ENCODE measurements at places on chromosomes 13 and 19. TPM values are rescaled to one million over a fixed set of nuclear protein-coding genes. Genes with fewer than 3 reads are reported as not detected.
A peak's percentile ranks its signal among the peaks of the same experiment; 100 is the strongest.

Gene HTR2A
- total RNA-seq: not detected

Gene KASH5
- total RNA-seq: 0.96 TPM

Gene ZNF878
- 1.1 TPM for total RNA-seq

Gene KIR2DL4
- total RNA-seq: not detected

Gene GNA15
- total RNA-seq: 64.9 TPM

Gene PRTN3
- total RNA-seq: not detected

Gene WDR87
- not detected for total RNA-seq

Gene TUBB4A
- 4.8 TPM for total RNA-seq

Gene TTYH1
- total RNA-seq: 0.19 TPM

Gene KLC3
- 0.11 TPM for total RNA-seq

Gene OVOL3
- total RNA-seq: not detected

GRCh38 chr13:22240716-22241115 is 569.8 kb downstream of the FGF9 start:
- no peak overlapping the region for H3K4me3 ChIP-seq
- H3K36me3 ChIP-seq: no peaks in the 10 kb centered on the region
- no peak overlapping the region for H3K27ac ChIP-seq

GRCh38 chr19:15631817-15632216 is 8.9 kb upstream of the CYP4F3 start:
- H3K36me3 ChIP-seq: no peaks in the 10 kb centered on the region
- peaks cover 3% of the 10 kb centered on the region for H3K4me1 ChIP-seq
- peaks cover 2% of the 10 kb centered on the region for H3K27me3 ChIP-seq
- no peak overlapping the region for H3K27ac ChIP-seq
- no peak overlapping the region for H3K4me3 ChIP-seq
- peak; percentile 59 for DNase-seq

DNA sequence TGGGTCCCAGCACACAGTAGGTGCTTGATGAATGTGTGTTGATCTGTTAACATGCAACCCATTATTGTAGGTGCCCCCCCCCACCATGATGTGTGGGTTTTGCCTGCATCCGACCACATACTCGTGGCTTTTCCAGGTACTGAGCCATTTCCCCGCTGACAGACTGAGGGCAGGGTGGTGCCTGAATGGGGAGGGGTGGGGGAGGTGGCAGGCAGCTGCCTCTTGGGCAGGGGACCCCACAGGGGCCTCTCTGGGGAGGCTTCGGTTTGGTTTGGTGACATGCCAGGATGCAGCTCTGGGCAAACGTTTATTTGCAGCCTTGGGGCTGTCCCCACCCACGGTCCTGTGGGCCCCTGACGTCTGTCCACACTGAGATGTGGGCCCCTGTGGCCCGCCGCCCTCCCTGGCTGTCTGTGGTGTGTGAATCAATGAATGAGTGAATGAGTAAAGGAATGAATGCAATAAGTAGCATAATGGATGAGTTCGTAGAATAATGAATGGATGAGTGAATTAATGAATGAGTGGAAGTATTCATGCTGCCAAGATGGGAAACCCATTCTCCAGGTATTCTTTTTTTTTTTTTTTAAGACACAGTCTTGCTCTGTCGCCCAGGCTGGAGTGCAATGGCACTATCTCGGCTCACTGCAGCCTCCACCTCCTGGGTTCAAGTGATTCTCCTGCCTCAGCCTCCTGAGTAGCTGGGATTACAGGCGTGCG is 9.0 kb upstream of the JUND start:
- H3K4me1 ChIP-seq: peaks cover 72% of the 10 kb centered on the region
- peak overlapping the region; percentile 87 for H3K4me3 ChIP-seq
- no peaks in the 10 kb centered on the region for H3K27me3 ChIP-seq
- H3K36me3 ChIP-seq: peaks cover 10% of the 10 kb centered on the region

DNA sequence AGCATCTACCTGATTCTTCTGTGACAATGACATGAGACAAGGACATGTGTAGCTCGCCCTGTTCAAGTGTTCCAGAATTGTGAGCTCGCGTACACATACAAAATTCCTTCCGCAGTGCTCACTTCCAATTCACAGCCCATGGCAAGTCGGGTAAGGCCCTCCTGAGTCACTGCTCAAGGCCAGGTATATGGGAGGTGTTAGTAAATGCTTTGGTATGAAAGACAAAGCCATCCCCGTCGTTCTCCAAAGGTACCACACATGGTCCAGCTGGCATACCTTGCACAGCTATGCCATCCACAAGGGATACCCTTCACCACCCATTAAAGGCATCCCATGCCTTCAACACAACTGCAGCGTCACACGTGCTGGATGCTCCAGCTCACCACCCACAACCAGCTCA is 4.4 kb upstream of the ELL start:
- no peak overlapping the region for H3K4me3 ChIP-seq
- peaks cover 2% of the 10 kb centered on the region for H3K36me3 ChIP-seq
- no peak overlapping the region for H3K27ac ChIP-seq
- peaks cover 5% of the 10 kb centered on the region for H3K4me1 ChIP-seq
- DNase-seq: no peak
- no peaks in the 10 kb centered on the region for H3K27me3 ChIP-seq

- no peaks in the 10 kb centered on the region for H3K27me3 ChIP-seq
- no peak overlapping the region for H3K4me3 ChIP-seq
- H3K4me1 ChIP-seq: no peaks in the 10 kb centered on the region
- no peak for DNase-seq
- H3K36me3 ChIP-seq: no peaks in the 10 kb centered on the region
These were observed 1423.8 kb upstream of the MIR17HG start for GRCh38 chr13:89923736-89924135.

DNA sequence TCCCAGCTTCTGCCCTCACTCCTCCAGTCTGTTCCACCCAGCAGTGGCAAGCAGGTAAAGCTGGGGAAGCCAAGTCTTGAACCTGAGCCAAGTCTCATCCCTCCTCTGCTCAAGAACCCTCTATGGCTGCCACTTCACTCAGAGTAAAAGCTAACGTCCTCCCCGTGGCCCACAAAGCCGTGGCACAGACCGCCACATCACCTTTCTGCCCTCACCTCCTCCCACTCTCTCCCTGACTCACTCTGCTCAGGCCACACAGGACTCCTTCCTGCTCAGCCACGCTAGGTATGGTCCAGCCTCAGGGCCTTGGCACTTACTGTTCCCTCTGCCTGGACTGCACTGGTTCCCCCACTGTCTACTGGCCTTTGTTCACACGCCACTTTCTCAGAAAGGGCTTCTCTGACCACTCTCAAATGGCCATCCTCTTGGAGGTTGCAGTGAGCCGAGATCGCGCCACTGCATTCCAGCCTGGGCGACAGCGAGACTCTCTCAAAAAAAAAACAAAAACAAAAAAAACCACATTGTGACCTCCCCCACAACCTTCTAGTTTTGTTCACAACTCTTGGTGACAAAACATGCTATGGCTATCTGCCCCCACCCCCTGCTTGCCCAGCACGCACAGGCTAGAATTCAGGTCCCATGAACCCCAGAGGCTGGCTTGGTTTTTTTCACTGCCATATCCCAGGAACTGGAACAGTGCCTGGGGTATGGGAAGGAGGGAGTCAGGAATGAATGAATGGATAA is 15.8 kb downstream of the NDUFB7 start:
- H3K4me3 ChIP-seq: no peak overlapping the region
- peaks cover 3% of the 10 kb centered on the region for H3K36me3 ChIP-seq
- DNase-seq: peak; percentile 37
- no peaks in the 10 kb centered on the region for H3K27me3 ChIP-seq
- peak overlapping the region; percentile 45 for H3K27ac ChIP-seq

DNA sequence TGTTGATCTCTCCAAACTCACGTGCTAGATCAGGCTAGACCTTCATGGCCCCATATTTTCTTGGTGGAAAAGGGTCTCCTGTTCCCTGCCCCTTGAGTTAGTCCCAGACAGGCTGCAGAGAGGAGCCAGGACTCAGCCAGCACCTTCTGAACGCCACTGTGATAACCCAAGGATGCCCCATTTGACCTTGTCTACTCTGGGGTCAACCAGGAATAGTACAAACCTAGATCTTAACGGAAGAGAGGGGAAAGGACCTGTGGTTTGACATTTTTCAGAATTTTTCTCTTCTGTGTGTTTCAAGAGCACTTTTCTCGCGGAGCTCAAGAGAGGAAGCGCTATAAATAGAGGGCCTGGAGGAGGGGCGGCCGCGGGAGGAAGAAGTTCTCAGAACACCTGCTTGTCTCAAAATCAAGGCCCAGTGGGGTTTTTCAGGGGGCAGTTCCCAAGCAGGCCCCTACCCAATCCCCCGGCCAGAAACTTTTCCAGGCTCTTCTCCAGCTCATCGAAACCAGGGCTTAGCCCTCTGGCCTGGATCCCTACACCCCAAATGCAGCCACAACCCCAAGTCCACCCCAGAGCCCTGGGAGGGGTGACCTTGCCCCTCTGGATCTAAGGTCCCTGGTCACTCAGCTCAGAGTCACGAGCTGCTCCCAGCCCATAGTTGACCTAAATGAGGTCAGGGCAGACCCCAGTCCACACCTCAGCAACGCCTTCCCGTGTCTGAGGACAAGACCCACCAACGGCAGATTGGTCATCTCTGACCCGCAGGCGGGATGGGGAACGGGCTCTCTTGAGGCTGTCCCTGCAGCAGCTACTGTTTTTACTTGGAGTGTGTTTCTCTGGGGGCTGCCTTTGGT is 75.6 kb upstream of the TM9SF2 start:
- peak overlapping the region; percentile 93 for H3K27ac ChIP-seq
- peak; percentile 80 for DNase-seq
- H3K4me3 ChIP-seq: peak overlapping the region; percentile 65
- H3K4me1 ChIP-seq: peaks cover 67% of the 10 kb centered on the region

DNA sequence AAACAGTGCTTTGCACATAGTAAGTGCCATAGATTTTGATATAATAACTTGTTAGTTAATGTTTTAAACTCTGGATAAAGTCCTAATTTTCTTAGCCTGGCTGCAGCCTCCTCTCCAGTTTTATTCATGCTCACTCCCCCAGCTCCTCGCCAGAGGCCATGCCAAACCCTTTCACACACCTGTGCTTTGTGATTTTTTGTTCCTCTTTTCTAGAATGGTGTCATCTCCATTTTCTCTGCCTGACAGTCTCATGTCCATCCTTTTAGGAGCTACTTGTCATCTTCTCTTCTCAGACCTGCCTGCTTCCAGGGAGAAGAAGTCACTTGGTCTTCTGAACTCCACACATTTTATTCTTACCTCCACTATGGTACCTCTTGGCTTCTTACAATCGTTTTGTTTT is 55.8 kb upstream of the SPATA13 start:
- H3K4me3 ChIP-seq: no peak overlapping the region
- H3K36me3 ChIP-seq: no peaks in the 10 kb centered on the region
- no peak for DNase-seq
- H3K27ac ChIP-seq: no peak overlapping the region
- no peaks in the 10 kb centered on the region for H3K4me1 ChIP-seq
- H3K27me3 ChIP-seq: peaks cover 8% of the 10 kb centered on the region

- H3K27ac ChIP-seq: no peak overlapping the region
- DNase-seq: no peak
- H3K4me1 ChIP-seq: peaks cover 14% of the 10 kb centered on the region
These were observed 2.3 kb upstream of the ZNF347 start for GRCh38 chr19:53161123-53161522.

- peak; percentile 9 for DNase-seq
- H3K4me3 ChIP-seq: no peak overlapping the region
- H3K4me1 ChIP-seq: peaks cover 8% of the 10 kb centered on the region
- no peaks in the 10 kb centered on the region for H3K36me3 ChIP-seq
- no peak overlapping the region for H3K27ac ChIP-seq
- peaks cover 49% of the 10 kb centered on the region for H3K27me3 ChIP-seq
These were observed 2.0 kb downstream of the FARP1 start for GRCh38 chr13:98144801-98145350.

DNA sequence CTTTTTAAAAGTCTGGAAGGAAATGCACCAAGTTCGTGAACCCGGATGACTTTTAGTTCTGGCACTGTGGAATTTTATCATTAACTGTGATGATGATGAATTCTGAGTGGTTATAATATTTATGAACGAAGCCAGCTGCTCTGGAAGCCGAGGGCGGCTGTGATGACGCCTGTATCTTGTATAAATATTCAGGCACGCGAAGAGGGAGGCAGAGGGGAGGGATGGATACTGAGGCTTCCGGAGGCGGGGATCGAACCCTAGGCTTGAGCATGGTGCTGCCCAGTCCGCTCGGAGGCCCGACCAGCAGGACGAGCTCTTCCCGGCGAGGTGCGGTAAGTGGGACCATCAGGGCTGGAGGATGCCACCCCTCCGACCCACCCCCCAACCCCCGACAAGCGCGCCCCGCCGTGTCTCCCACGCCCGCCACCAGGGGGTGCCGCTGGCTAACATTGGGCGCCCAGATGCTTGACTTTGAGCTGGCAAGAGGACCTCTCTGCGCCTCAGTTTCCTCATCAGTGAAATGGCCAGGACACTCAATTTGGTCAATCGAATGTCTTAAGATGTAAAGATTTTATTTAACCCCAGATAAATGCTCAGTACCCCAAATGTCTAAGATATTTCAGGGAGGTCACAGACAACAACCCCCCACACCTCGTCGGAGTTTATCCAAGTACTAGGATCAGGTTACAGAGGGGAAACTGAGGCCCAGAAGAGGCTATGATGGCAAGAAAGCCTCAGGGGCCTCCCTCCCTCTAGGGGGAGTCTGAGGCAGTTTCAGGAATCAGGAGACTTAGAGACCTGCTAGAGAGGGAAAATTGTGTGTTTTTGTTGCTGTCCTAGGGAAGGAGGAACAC is 4.5 kb upstream of the RAB3A start:
- H3K4me3 ChIP-seq: no peak overlapping the region
- peaks cover 10% of the 10 kb centered on the region for H3K4me1 ChIP-seq
- H3K27ac ChIP-seq: no peak overlapping the region
- no peaks in the 10 kb centered on the region for H3K36me3 ChIP-seq
- no peaks in the 10 kb centered on the region for H3K27me3 ChIP-seq
- peak; percentile 78 for DNase-seq

- no peaks in the 10 kb centered on the region for H3K36me3 ChIP-seq
- H3K4me1 ChIP-seq: peaks cover 5% of the 10 kb centered on the region
- no peak overlapping the region for H3K4me3 ChIP-seq
- peaks cover 28% of the 10 kb centered on the region for H3K27me3 ChIP-seq
- no peak for DNase-seq
These were observed 5.4 kb downstream of the LINGO3 start for GRCh38 chr19:2302319-2303210.

- H3K4me1 ChIP-seq: no peaks in the 10 kb centered on the region
- no peaks in the 10 kb centered on the region for H3K27me3 ChIP-seq
- H3K36me3 ChIP-seq: no peaks in the 10 kb centered on the region
These were observed 368.5 kb upstream of the ZNF507 start for GRCh38 chr19:31976775-31977536.

- no peak for DNase-seq
- no peaks in the 10 kb centered on the region for H3K36me3 ChIP-seq
- peaks cover 43% of the 10 kb centered on the region for H3K27me3 ChIP-seq
- no peak overlapping the region for H3K4me3 ChIP-seq
These were observed 64.9 kb downstream of the HSPH1 start for GRCh38 chr13:31096654-31097302.

- H3K4me3 ChIP-seq: no peak overlapping the region
- H3K4me1 ChIP-seq: no peaks in the 10 kb centered on the region
- H3K27ac ChIP-seq: no peak overlapping the region
- H3K36me3 ChIP-seq: no peaks in the 10 kb centered on the region
These were observed 72.4 kb downstream of the KDM4B start for GRCh38 chr19:5041168-5041912.
